ENCODE measurements at places on chromosomes 5 and 9. TPM values are rescaled to one million over a fixed set of nuclear protein-coding genes. Genes with fewer than 3 reads are reported as not detected.
A peak's percentile ranks its signal among the peaks of the same experiment; 100 is the strongest.

GRCh38 chr5:111635916-111636570, 121.0 kb downstream of the NREP start:
- DNase-seq, result no peak

DNA sequence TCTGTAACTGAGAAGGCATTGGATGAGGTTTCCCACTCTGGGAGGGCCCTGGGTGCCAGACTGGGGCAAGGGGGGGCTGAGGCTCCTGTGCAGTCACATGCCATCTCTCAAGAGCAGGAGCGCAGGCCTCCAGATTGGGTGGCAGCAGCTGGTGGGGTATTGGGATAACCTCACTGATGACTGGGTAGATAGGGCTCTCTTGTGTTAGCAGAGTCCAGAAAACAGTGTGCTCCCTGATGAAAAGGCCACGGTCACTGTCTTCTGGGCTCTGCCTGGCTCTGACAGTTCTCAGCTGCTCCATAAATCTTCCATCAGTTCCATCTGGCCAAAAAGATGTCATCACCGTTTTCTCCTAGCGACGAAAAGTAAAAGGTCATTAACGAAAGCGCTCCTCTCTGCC, 21.8 kb upstream of the NKX2-5 start:
- DNase-seq, result no peak

DNA sequence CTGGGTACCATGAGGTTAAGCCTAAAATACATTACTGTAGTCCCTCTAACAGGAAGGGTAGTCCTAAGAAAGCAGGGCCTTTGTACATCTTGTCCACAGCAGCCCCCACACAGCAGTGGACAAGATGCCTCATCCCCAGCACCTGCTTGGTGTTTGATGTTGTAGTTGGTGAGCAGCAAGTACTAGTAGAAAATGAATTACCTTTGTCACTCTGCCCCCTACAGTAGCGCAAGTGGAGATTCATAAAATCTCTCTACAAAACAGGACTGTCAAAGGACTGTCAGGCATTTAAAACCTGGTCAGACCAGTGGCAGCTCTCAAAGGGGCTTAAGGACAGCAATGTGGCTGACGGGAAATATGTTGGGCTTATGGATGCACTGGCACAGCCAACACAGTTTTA, 122.5 kb downstream of the TMEM174 start:
- DNase-seq, result no peak

DNA sequence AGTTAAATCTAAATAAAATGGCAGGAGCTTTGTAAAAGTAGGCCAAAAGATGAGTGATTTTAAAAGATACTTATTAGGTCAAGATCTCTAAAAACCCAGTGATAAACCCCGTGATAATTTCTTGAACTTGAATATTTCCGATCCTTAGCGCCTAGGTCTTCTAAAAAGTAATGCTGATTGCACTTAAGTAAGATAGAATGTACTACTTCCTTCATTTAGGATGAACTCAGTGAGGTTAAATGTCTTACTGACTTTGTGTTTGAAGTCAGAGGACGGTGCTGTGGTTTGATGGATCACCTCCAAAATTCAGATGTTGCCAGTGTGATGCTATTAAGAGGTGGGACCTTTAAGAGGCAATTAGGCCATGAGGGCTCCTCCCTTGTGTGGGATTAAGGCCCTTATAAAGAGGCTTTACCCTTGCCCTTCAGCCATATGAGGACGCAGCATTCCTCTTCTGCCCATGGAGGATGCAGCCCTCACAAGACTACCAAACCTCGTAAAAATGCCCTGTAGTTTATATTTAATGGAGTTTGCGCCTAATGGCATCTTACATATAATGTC, 130.1 kb downstream of the TRIO start:
- no peak for DNase-seq

DNA sequence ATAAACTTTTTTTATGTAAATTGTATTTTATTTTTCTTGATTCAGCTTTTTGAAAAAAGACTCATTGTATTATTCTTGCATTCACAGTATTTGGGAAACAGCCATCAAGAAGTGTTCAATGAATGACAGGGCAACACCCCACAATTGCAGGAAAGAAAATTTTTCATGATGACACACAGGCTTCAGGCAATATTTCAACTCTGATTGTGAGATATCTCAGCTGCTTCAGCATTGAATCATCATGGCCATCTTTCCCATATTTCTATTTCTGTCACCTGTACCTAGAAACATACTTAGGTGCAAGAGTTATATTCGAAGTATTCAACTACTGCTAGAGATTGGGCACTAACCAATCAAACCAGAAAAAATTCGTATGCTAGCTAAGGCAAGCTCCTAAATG, 446.0 kb downstream of the ISL1 start:
- no peak for DNase-seq

The SPATA31E1 gene
- not detected for total RNA-seq

The PFN3 gene
- not detected for total RNA-seq

DNA sequence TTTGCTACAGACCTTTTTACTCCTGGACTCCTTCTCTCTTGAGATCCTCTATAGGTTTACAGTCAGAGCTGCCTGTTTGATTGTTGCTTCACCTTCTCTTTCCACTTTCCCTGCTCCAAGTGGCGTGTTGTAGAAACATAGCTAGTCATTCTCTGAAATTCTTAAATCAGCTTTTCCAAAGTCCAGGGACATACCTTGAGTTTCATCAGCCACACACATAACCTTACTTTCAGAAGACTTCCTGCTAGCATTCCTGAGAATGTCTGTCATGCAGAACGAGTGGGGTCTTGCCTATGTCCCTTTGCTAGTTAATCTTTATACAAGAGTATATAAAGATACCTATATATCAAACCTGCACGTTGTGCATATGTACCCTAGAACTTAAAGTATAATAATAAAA, 230.3 kb upstream of the ZNF462 start:
- DNase-seq, result no peak

GRCh38 chr5:65264420-65264819, 217.3 kb downstream of the ADAMTS6 start:
- DNase-seq, result no peak

DNA sequence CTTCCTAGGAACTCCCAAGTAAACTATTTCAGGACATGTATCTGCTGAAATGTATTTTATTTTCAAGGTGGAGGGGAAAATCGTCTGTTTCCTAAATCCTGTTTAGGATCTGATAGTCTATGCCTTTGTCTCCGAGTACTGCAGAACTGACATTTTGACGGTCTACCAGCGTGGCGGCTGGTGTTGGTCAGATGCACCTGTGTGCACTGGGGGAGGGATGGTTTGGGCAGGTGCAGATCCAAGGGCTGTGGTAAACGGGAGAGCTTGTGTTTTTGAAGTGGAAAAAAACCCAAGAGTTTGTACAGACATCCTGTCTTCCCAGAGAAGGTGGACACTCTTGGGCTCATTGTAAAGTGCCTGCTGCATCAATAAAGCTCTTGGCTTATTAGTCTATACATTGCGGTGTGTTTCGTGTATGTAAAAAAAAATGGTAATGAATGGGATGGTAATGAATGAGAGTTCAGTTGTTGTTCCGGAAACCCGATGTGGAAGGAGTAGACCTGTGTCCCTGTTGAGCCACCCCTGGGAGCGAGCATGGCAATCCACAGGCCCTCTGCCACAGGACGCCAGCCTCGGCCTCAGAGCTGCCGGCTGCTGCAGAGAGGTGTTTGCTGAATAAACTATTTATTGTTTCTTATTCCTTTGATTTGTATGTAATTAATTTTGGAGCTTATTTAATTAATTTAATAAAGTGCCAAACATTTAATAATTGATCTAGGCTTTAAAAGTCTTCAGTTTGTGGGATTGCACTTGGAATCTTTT, 15.3 kb downstream of the ARPC5L start:
- DNase-seq, result no peak

The SHOC1 gene
- not detected for total RNA-seq

- DNase-seq, result no peak
These were observed 30.2 kb upstream of the CCNG1 start for GRCh38 chr5:163407034-163407655.

DNA sequence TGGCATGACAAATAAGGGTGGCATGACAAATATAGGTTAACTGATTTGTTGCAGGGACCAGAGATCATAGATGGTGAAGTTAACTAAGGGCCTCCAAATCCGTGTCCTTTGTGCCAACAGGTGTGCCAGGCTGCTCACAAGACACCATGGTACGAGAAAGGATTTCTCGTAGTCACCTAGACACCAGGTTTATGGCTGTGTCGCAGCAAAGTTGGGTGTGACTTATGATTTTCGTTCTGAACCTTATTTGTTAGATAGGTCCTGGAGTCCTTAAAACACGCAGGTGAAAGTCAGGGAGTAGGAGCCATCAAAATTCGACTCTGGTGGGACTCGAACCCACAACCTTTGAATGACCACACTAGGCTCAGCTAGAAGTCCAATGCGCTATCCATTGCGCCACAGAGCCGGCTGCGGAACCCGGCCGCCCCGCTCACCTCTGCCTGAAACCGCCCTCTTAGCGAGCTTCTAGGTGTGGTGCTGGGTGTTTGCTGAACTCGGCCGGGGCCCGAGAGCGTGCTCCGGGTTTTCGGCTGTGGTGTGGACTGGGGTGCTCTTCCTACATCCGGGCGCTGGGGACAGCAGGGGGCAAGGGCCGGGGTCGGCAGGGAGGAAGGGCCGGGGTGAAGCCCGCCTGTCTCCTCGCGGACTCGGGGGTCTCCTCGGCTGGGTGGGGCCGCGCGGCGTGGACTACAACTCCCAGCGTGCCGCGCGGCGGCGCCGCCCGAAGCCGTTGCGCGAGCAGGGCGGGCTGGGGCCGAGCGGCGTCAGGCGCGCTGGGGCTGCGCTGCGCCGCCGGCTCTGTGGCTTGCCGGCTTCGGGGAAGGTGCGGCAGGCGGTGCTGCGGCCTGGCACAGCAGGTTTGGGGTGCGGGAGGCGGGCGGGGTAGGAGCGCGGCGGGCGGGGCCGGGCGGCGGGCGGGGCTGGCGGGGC, at the start of gene SLC27A4:
TSS of gene SLC27A4 (plus strand) at position 767 of the 930 bp plus-strand sequence. CDS start 2,606 bp downstream, outside the sequence.
- DNase-seq, result peak; percentile 86

GRCh38 chr9:127172066-127172707, 49.8 kb upstream of the ANGPTL2 start:
- DNase-seq, result no peak

DNA sequence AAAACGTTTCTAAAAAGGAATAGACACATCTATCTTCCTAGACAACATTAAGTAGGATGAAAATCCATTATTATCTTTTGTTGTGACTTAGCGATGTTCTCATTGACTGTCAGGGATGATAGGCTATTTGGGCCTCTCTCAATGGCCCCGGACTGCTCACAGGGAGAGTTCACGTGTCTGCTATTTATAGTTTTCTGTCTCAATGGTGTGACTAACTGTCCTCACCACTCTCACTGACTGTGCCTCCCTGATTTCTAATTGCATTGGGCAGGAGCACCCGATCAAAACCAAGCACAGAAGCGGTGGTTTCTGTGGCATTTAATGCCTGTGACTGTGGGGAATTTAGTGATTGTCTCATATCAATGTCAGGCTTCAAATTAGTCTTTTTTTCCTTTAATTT, 286.7 kb upstream of the KLF9 start:
- DNase-seq, result no peak

The ECM2 gene
- not detected for total RNA-seq

- no peak for DNase-seq
These were observed 34.0 kb downstream of the ZNF618 start for GRCh38 chr9:113910036-113910639.

DNA sequence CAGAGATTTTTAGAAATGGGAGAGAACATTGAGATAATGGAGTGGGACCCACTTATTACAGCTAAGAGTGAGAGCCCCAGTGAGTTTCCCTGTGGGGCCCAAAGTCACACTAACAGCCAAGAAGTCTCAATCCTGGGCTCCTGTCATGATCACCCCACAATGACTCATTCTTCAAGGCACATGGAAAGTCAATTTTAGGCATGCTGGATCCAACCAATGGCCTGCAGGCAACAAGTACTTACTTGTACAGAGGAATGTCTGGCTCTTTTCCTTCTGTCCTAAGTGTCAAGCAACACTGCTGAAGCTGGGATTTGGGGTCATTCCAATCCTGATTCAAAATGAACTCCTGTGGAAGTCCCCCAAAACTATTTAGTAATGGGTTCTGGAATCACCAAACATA, 123.1 kb downstream of the DROSHA start:
- DNase-seq, result no peak

The ZBTB34 gene
- 10.1 TPM for total RNA-seq

DNA sequence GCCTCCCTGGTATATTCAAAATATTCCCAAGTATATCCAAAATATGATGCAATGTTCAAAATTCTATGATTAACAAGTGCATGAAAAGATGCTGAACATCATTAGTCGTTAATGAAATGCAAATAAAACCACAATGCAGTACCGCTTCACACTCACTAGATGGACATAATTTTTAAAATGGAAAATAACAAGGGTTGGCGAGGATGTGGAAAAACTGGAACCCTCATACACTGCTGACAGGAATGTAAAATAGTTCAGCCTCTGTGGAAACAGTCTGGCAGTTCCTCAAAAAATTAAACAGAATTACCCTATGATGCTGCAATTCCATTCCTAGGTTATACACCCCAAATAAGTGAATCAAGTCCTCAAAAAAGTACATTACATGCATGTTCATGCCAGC, 36.1 kb upstream of the MYOT start:
- DNase-seq, result no peak

The LRRC19 gene
- not detected for total RNA-seq

- no peak for DNase-seq
These were observed 33.9 kb downstream of the MRPS30 start for GRCh38 chr5:44842496-44843282.

The FNIP1 gene
- 35.9 TPM for total RNA-seq

DNA sequence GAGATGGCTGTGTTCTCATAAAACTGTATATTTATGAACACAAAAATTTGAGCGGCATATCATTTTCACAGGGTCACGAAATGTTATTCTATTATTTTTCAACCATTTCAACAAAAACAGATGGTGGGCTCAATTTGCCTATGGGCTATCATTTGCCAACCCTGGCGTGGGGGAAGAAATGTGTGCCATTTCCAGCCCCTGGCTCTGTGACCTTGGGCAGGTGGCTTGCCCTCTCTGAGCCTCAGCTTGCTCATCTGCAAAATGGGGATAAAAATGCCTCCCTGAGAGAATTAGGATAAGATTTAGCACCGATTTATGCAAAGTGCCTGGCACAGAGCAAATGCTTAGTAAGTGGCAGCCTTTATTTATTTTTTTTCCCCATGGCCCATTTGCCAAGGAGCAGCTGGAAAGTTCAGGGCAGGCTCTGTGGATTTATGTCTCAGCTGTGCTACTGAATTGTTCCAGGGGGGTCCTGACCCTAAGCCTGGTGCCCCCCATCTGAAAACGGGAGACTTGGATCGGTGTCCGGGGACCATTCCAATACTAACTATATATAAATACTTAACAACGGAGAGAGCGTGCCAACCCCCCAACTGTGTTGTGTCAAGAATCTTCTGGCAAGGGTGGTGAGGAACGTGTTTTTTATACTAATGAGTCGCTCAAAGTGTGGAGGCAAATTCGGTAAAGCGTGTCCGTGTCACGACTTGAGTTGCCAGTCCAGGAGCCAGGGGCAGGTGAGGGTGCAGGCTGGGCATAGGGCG, 34.5 kb downstream of the HRH2 start:
- no peak for DNase-seq

- no peak for DNase-seq
These were observed 1.2 kb downstream of the ABO start for GRCh38 chr9:133273819-133274218.

GRCh38 chr9:7273575-7273974, 515.8 kb downstream of the KDM4C start:
- no peak for DNase-seq

GRCh38 chr5:138238034-138238433, 24.9 kb upstream of the CDC23 start:
- DNase-seq, result no peak

GRCh38 chr9:126403397-126403796, 76.8 kb downstream of the MVB12B start:
- no peak for DNase-seq

- DNase-seq, result no peak
These were observed 484.9 kb downstream of the PTPRD start for GRCh38 chr9:10127867-10128266.

All from CD4-positive, alpha-beta memory T cell (primary cell).